Ascending aorta (tissue), 2 donors: ENCODE measurements at places on chromosomes 7 and 10.

DNA sequence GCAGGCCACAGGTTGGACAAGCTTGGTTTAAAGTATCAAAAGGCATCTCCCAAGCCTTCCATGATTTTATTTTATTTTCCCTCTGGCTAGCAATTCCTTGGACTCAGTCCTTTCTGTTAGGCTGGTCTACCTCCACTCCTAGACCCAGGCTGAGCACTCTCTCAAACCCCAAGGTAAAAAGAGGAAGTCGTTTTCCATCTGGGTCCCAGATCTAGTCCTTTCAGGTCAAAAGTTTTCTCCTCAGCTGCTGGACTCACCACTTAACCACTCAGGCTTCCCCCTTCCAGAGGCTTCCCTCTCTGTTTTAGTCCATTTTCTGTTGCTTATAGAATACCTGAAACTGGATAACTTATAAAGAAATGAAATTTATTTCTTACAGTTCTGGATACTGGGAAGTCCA, 252.3 kb upstream of the MKLN1 start:
- DNase-seq, result no peak

DNA sequence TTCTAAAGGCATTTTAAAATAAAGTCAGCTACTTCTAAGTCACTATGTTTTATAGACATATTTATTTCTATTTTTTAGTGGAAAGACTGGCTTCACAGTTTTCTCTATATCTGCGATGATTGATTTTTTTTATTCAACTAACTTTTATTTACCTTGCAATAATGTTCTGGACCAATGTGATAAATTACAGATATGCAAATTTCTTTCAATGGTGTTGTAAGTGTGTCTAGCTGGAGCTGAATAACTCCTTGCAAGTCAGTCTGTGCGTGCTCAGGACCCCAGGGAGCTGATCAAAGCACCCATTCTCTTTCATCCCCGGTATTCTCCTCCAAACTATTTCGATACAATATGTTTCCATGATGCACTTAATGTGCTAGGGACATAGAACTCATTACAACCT, 9.7 kb downstream of the PTF1A start:
- DNase-seq, result no peak

DNA sequence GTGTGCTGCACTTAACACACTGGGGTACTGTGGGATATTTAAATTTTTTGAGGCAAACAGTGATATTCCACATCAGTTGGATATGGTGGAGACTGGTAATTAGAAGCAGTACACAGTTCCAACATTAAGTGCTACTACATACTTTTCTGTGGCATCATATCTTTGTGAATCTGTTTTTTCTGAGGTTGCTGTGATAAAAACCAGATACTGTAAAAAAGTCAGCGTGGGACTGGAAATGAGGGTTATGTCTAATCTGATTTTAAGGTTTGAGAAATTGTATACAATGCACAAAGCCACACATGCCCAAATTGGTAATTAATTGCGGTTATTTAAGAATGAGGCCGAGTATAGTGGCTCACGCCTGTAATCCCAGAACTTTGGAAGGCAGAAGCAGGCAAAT, 41.2 kb downstream of the TBC1D12 start:
- DNase-seq, result no peak

DNA sequence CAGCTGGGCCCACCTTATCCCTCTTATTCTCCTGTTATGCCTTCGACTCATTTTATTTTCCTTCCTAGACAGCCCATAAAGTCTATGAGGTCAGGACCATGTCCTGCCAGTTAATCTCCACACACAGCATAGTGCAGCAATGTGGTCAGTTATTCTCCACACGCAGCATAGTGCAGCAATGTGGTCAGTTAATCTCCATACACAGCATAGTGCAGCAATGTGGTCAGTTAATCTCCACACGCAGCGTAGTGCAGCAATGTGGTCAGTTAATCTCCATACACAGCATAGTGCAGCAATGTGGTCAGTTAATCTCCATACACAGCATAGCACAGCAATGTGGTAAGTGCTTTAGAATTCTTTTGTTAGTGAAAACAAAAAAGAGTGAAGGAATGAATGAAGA, 77.8 kb downstream of the TEX36 start:
- DNase-seq, result no peak

- no peak for DNase-seq
Measured at GRCh38 chr7:54964136-54964535, 54.7 kb upstream of the EGFR start.

GRCh38 chr10:119803264-119803663, 69.4 kb downstream of the MCMBP start:
- no peak for DNase-seq

DNA sequence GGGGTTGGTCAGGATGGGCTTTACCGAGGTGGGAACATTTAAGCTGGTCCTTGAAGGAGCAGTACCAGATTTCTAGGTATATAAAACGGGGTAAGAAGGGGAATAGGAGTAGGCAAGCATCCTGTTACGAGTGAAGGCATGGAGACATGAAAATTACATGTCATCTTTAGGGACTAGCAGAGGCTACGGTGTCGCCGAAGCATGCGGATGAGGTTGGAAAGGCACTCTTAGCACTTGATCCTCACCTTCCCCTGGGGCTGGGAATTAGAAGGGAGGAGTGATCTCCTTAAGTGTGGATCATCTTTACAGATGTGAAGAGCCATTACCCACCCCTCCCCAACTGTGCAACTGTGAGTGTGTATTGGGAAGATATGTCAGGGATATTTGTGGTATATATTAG, 13.8 kb upstream of the ZRANB1 start:
- no peak for DNase-seq

GRCh38 chr7:30930621-30931020, 19.0 kb downstream of the AQP1 start:
- DNase-seq, result peak; percentile 59

DNA sequence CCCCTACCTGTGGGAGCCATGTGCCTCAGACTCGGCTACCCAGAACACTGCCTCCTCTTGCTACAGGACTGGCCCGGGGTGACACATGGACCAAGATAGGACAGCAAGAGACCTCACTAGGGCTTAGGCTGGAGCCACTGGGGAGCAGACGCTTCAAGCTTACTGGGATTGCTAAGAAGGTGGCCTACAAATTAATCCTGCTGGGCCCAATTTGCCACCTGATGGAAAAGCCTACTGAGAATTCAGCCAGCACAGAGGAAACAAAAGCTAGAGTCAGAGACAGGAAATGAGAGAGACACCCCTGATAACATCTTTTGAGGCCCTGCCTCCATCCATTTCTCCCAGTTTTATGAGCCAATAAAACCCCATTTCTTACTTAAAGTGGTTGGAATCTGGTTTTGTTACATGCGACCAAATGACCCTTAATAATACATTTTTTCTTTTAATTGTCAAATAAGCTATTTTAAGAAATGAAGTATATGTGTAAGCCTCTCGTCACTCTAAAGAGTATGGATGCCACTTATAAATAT, 282.1 kb downstream of the CXCL12 start:
- no peak for DNase-seq
